ENCODE measurements at places on chromosomes 1 and 21. TPM values are rescaled to one million over a fixed set of nuclear protein-coding genes. Genes with fewer than 3 reads are reported as not detected.
A peak's percentile ranks its signal among the peaks of the same experiment; 100 is the strongest.

The FLG gene
- not detected for total RNA-seq

DNA sequence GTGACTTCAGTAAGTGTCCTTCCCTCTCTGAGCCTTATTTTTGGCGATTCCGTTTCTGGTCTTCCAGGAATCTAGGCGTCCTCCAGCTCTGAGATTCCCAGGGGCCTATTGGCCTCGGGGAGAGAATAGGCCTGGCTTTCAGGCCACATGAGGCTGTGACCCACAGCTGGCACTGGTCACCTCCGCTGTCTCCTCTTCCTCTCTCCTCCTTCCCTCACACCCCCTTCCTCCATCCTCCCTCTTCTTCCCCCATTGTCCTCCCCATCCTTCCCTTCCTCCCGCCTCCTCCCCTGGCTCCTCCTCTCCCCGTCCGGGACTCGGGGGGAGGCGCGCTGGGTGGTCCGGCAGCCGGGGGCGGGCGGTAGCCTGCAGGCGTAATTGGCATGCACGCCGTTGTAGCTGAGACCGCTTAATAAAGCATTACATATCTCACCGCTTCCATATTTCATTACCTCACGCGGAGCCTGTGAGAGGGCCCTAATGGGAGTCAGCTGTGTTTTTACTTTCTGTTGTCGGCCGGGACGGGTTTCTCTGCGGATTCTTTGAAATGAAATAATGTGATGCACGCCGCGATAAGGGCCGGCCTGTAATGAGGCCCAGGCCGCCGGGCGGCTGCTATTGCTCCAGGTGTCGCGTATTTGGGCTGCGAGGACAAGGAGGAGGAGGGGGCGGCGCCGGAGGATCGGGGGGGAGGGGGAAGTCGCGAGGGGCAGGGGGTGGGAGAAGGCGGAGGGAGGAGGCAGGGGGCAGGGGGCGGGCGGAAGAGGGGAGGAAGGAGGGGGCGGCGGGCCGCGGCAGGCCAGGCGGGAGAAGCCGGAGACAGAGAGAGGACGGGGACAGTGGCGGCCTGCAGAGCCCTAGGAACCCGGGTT, 95.3 kb downstream of the FOXD2 start:
- peak; percentile 19 for DNase-seq

- no peak for DNase-seq
Measured at GRCh38 chr1:43783671-43784205, 76.4 kb downstream of the ST3GAL3 start.

DNA sequence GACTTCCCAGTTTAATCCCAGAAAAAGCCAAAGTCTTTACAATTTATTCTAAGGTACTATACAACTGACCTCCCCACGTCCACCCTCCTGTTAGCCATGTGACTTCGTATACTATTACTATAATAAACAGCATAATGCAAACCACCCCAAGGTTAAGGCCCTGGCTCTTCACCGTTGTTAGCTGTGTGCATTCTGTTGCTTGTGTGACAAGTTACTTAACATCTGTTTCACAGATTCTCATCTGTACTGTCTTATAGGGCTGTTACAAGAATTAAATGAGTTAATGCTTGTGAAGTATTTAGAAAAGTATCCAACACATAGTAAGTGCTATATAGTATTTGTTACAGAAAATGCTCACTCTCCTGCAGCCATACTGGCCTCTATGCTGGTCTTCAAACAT, 15.7 kb downstream of the WARS2 start:
- no peak for DNase-seq

- DNase-seq: peak; percentile 67
Measured at GRCh38 chr1:163071405-163072255, 2.5 kb downstream of the RGS4 start.

Data from activated CD4-positive, alpha-beta T cell treated with anti-CD3 and anti-CD28 coated beads for 36 hours (primary cell).